Activated T-helper 9 cell treated with anti-CD3 and anti-CD28 coated beads, Interleukin-2, amount 50 U/mL, for 16 hours (primary cell): ENCODE measurements at places on chromosomes 2 and 18.

DNA sequence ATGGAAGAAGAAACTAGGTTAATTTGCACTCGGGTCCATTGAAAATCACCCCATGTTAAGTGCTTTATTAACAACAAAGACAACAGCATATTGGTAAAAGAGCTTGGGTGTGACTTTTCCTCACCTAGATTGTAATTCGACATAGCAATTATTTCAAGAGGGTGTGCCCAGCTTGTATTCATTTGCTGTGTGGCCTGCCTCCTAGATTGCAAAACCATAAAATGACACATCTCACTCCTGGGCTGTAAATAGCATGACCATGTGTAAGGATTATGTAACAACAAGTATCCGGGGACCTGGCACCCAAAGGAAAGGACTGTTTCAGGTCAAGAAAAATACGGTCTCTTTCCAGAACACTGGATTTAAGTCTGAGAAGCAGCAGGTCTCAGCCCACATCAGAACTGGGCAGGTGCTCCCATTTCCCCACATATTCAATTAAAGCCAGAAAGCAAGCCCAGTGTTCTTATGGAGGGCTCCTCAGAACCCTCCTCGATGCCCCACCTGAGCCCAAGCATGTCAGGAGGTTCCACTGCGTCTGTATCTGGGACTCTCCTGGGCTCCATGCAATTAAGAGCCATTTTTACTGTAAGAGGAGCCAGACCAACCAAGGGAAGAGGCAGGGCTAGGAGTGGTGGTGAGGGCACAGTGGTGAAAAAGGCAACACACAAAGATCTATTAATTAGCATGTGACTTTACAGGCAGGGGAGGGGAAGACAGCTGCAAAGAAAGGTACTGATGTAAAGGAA is 39.2 kb downstream of the MREG start:
- DNase-seq, result no peak

DNA sequence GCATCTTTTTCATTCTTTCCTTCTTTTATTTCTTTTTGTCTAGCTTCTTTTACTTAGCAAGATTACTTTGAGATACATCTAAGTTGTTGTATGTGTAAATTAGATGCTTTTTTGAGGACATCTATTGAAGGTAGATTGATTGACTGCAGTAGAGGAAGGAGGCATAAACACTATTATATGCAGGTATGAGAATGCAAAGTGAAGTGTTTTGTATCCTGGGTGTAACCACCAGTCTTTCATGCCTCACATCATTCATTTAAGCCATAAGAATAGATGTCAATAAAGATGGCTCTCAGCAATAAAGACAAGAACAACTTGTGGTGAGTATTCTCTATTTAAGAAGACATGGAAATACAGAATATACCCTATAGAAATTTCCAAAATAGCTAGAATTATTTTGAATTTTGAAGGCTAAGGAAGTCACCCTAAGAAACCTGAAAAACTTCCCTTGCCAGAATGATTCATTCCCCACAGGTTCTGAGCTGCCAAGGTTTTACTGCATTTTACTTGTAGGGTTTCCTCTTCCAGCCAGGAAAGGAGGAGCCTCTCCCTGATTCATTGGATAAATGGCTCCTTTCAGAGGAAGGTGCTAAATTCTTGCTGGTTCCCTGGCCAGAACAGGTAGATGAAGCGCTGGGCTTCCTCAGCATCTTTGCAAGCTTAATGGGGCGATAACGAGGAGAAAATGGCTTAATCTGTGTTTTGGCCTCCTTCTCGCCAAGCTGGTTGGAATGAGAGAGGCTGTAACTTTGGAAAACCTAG is 279.8 kb upstream of the SLC14A2 start:
- DNase-seq, result no peak

GRCh38 chr18:48563027-48563426 is 24.2 kb downstream of the CTIF start:
- DNase-seq, result no peak

DNA sequence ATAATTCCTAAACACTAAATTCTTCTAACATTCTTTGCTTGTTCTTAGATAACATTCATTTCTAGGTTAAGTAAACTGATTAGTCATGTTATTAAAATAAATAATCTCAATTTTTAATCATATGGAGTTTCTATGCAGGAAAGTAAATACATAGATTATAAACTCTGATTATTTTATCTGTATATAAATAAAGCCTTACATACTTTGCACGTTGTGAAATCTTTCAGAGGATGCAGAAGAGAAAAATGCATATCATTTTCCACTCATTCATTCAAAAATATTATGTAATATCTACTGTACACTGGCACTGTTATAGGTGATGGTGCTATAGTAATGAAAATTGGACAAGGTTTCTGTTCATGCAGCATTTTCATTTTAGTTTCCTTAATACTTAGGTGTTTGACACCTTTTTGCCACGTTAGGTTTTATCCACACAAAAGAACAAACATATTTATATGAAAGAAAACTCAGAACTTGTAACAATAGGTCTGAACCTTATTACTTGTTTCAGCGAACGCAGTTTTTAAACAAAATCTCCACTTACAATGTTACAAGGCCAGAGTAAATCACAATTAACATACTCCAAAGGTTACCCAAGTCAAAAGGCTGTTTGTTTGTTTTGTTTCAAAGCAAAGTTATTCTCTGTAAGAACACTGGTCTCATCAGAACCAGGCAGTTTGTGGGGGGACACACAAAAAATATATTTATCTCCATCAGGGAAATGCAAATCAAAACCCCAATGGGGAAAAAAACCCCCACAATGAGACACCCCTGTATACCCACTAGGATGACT is 27.4 kb downstream of the ADAM17 start:
- no peak for DNase-seq

GRCh38 chr2:229835596-229836283 is 86.1 kb downstream of the TRIP12 start:
- DNase-seq, result no peak
